ENCODE measurements at places on chromosomes 5 and 9.

DNA sequence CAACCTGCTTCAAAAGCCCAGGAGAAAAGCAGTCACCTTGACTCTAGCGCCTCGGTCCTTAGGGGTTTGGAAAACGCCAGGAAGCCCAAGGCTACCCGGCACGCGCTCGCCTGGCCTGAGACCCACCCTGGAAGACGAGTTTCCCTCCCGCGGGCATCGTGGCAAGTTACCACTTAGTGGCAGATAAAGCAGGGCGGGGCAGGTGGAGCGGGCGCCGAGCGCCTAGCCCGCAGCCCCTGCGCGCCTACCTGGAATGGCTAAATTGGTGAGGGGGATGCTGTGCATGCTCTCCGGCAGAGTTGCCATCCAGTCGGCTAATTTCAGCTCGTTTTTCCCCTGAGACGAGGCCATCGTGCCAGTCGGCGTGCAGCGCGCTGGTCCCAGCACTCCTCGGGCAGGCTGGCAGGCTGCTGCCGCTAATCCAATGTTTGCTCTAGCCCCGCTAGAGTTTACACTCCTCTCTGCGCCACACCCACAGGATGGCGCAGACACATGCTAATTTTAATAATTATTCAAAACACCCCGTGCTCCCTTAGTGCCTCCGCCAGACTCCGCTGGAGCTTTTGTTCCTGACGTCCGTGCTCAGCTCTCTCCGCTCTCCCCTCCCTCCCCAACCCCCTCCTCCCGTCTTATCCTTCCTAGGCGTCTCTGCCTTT, at the start of gene PLCXD3:
TSS of gene PLCXD3 (minus strand) at position 426 of the 656 bp plus-strand sequence. CDS start at position 351, 75 bp downstream.
- no peak for DNase-seq

DNA sequence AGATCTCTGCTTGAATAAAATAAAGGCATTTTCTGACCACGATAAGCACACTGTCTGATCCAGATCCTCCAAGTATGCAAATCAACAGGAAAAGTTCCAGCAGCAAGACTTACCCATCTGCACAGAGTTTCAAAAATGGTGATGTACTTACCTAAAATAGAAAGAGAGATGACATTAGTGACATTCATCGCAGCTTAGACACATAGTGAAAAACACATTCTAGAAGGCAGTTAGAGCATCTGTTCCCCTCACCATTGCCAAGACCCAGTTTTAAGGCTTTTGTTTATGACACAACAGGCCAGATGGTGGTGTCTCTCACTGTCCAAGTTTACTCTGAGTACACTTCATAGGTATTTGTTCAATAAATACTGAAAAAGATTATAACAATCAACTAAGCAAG, 207.7 kb downstream of the PDE4D start:
- no peak for DNase-seq

DNA sequence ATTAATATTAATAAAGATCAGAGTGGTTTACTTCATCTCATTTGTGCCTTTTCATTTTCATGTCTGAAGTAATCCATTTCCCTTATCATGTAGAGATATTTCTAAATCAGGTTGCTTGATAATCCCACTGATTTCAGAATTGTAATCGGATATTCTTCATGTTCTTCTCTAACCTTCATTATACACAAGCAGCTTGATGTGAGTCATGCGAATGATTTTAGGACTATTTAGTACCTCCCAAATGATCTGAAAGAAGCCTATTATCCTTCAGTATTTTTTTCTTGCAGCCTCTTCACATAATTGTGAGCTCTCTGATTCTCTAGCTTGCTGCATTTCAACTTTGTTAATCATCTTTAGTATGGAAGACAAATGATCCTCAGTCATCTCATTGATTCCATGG, 182.0 kb downstream of the GIN1 start:
- no peak for DNase-seq

GRCh38 chr5:170739446-170739845, 44.1 kb upstream of the GABRP start:
- no peak for DNase-seq

GRCh38 chr5:75202935-75203334, 33.7 kb downstream of the ANKRD31 start:
- no peak for DNase-seq

GRCh38 chr9:135555203-135555602, 6.4 kb upstream of the PAEP start:
- DNase-seq, result peak; percentile 25

DNA sequence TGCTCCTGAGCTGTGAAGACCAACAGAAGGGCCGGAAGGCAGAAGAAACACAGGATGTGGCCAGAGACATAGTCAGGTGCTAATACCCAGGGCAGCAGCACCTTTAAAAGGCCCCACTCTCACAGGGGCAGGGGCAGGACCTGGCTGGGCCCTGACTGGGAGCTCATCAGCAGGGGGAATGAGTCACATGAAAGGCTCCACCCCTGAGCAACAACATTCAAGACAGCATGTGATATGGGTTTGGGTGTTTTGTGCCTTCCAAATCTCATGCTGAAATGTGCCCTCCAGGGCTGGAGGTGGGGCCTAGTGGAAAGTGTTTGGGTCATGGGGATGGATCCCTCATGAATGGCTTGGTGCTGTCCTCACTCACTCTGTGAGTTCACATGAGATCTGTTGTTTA, 181.7 kb downstream of the ERCC6L2 start:
- DNase-seq, result no peak

DNA sequence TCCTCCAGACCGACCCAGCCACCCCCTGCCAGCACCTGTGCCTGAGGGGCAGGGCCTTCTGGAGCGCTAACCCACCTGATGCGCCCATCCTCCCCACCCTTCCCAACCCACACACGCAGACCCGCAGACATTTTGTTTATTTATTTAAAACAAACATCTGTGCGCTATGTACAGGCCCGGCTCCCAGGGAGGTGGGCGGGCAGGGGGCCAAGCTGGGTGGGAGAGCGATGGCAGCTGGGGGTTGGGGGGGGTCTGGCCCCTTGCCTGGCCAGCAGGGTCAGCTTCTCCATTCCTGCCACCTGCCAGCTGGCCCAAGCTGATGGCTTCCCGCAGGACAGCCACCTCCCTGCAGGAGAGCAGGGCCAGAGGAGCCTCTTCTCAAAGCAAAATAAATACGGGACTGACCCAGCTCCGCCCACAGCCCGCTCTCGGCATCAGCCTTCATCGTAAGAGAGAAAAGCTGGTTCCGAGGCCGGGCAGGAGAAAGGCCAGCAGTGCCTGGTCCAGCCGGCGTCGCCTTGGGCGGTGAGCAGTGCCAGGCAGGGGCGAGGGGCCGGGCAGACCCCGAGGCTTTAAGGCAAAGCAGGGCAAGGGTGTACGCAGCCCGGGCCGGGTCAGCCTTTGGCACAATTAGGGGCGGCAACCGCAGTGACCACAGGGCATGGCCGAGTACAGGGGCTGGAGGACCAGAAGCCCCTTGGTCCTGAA, 10.9 kb upstream of the CLIC3 start:
- DNase-seq, result no peak

- DNase-seq, result no peak
Measured at GRCh38 chr9:71725590-71726338, 42.5 kb downstream of the CEMIP2 start.

DNA sequence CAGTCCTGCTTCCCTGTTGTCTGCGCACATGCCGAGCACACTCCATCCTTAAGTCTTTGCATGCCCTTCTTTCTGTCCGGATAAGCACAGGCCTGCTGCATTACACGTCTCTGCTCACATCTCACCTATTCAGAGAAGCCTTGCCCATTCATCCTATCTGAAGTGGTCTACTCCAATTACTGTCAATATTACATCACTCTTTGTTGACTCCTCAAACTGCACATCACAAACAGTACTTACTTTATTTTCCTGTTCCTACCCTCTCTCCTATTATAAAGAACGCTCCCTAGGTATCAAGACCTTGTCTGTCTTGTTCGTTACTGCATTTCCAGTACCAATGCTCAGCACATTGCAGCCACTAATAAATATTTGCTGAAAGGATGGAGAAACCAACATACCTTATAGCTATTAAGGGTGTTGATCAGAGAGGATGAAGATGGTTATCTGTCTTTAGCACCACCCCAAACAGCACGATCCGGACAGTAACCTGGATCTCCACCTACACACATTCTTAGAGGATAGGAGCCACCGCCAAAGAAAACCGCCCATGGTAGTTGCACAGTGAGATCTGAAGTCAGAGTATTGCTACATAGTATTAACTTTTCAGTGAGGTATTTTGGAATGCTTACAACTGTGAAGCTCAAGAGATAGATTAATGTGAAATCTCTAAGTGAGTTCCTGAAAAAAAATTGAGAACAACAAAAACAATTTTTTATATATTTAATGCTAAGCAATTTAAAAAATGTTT, 1.6 kb upstream of the PRRC1 start:
- no peak for DNase-seq

- no peak for DNase-seq
Measured at GRCh38 chr5:132476876-132477781, 13.4 kb downstream of the IRF1 start.

DNA sequence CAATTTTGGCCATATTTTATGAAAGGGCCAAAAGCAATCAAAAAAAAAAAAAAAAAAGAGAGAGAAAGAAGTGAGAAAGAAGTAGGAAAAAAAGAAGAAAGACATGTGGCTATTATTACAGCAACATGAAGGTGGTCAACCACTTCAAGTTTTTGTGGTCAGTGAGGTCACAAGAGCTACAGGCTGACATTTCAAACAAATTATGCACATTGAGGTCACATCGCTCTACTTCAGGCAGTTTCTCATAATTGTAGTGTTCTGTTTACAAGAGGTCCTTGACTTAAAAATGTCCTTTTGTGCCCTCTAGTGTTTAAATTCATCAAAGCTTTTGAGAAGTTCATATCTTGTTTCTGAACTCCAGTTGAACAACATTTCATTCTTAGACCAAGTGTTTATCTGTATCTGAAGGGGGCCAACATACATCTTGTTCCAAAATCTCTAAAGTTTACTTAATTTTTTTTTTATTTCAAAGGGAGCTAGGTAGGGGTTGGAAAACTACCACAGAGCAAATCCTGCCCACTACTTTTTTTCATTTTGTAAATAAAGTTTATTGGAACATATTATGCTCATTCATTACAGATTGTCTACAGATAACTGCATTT, 513.1 kb downstream of the PDE4D start:
- DNase-seq, result peak; percentile 67

- no peak for DNase-seq
Measured at GRCh38 chr9:28941856-28942255, 1368.6 kb upstream of the C9orf72 start.

GRCh38 chr9:107059220-107059619, 196.3 kb downstream of the ZNF462 start:
- no peak for DNase-seq

- DNase-seq, result no peak
Measured at GRCh38 chr5:153981905-153982605, 56.7 kb downstream of the FAM114A2 start.

DNA sequence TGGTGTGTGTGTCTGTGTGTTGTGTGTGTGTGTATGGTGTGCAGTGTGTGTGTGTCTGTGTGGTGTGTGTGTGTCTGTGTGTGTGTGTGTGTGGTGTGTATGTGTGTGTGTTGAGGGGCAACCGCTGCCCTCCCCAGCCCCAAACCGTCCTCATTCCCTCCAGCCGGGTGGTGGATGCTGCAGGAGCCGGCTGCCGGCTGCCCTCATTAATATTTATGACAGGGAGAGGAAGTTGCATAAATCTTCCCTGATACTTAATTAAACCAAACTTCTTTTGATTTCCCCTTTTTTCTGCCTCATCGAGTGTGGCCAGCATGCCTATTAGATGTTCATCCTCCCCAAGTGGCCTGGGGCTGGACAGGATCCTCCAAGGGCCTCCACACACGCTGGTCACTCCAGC, 121.4 kb upstream of the MVB12B start:
- peak; percentile 12 for DNase-seq

DNA sequence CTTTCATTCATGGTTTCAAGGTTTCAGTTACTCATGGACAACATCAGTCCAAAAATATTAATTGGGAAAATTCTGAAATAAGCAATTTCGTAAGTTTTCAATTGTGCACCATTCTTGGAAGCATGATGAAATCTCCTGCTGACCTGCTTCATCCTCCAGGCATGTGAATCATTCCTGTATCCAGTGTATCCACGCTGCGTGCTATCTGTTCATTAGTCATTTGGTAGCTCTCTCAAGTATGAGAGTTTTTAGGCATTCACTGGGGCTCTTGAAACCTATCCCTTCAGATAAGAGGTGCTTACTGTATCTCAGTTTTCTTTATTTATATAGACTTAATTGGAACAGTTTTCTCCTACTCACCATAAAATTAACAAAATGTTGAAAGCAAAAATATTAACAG, 293.0 kb downstream of the CDH12 start:
- no peak for DNase-seq
